ENCODE measurements at places on chromosomes 1 and 21.

- DNase-seq: no peak
Measured at GRCh38 chr1:245420926-245421325, 266.1 kb downstream of the KIF26B start.

DNA sequence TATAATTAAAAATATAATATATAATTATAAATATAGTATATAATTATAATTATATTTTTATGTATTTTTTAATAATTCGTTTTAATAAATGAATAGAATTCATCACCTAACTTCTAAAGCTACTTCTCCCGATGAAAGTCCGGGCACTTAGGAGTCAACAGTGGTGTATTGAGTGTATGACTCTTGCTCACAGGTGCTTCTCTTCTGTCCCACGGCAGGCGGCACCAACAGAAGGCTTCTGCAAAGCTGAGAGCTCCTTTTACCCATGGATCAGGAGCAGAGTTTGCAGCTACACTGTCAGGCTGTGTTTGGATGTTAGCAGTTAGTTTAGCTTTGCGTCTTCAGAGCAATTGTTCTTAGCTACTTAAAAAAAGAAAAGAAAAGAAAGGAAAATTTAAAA lies 122.4 kb downstream of the LIPI start:
- DNase-seq: no peak

GRCh38 chr1:31166462-31166861 lies 73.2 kb downstream of the NKAIN1 start:
- DNase-seq: no peak

GRCh38 chr1:15339570-15339969 lies 70.1 kb upstream of the EFHD2 start:
- no peak for DNase-seq

DNA sequence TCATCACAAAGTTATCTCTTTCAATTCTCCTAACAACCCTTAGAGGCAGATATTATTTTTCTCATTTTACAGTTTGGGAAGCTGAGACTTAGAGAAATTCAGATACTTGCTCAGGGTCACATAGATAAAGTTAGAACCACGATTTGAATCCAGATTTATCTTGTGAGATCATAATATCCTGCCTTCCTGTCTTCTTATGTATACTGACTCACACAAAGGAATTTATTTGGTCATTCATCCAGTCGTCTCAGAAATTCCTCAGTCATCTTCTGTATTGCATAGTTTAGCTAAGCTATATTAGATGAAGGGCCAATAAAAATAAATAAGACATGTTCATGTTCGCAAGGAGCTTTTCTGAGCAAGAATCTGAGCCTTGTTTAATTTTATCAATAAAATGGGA lies 35.8 kb upstream of the RUNX1 start:
- no peak for DNase-seq

DNA sequence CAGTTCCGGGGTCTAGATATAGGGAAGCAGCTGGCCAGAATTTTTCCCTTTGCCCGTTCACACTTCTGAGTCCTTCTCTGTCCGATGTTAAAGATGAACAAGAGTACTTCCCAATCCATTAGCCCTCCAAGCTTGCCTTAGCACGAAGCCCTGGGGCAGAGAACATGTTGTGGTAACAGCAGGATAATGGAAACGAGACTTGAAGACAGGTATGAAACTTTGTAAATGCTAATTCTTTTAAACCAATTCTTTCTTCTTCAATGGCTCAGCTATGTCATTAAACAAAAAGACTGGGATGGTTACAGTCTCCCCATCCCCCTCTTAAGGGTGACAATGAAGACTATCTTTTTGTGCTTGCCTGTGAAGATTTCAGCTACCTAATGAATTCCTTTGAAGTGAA lies 218.5 kb downstream of the PLA2G4A start:
- DNase-seq: no peak

GRCh38 chr1:201220388-201220715 lies 29.7 kb downstream of the IGFN1 start:
- no peak for DNase-seq

- no peak for DNase-seq
Measured at GRCh38 chr1:6001992-6002576, 9.9 kb upstream of the NPHP4 start.
